Right renal cortex interstitium (tissue), 3 donors: ENCODE measurements at places on chromosomes 13 and 19. TPM values are rescaled to one million over a fixed set of nuclear protein-coding genes. Genes with fewer than 3 reads are reported as not detected.

DNA sequence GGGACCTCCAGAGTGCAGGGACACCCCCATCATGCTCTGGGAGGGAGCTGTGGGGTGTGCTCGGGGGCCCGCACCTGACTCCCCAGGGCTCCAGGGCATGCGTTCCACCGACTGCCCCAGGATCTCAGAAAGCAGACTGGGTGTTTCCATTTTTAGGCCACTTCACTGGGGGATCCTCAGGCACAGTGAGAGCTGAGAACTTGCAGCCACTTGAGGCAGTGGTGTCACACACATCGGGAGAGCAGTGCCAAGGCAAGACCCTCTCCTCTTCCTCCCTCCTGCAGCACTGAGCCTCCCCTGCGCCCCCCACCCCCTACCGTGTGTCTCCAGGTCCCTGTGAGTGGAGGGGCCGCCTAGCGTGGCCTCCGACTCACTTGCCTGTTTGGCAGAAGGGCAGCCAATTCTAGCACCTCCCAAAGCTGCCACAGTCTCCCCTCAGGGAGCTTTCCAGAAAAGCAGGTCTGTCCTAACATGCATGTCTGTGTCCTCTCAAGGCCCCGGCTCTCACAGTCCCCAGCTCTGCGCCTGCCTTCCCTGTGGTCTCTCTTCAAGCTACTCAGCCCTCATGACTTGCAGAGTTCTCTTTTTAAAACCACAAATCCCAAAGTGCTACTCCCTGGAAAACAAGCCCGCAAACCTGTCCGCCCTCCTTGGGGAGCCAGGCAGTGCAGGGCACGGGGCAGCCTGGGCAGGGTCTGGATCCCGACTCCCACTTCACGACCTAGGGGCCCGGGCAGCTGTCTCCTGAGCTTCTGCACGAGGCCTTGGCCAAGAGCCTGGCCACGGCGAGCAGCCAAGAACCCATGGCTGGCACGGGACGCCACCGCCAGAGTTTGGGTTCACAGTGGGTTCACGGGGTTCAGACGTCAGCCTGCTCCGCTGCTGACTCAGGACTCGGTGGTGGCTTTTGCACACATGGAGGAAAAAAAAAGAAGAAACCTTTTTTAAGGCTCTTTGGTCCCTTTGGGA is 94.1 kb downstream of the STK24 start:
- no peak for DNase-seq

GRCh38 chr13:72523049-72523448 is 204.4 kb downstream of the MZT1 start:
- DNase-seq, result no peak

- no peak for DNase-seq
Measured at GRCh38 chr19:39410017-39410830, 2.2 kb upstream of the PLEKHG2 start.

The TRPM4 gene
- 25.4 TPM for polyA plus RNA-seq

DNA sequence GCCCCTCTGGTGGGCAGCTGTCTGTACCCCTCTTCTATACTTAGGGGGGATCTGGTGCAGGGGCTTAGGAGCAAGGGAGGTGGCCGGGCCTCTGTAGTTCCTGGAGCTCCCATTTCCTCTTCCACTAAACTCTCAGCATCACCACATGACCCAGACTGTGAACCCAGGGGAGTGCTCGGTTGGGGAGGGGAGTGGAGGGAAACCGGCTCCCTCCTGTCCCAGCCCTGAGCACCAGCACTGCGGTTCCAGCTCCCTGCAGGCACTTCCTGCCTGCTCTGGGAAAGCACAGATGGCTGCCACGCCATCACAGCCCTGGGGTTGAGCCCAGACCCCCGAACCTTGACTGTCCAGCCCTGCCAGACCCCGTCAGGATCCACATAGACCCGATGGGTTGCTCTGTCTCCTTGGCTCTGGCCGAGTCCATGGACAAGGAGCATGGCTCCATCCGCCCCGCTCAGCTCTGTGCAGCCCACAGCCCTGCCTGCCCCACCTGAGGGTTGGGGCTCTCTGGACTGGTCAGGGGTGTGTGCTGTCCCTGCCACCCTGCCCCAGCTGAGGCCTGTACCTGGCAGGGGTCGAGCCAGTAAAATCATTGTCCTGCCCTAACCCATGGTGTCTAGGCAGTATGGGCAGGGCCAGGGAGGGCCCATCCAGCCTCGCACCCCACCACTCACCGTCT is 36.0 kb upstream of the SLC7A10 start:
- no peak for DNase-seq

- DNase-seq, result no peak
Measured at GRCh38 chr19:6103217-6103644, 7.1 kb downstream of the RFX2 start.

The KIR3DL1 gene
- not detected for polyA plus RNA-seq

The THSD1 gene
- polyA plus RNA-seq, result 7.8 TPM

The SPACA4 gene
- polyA plus RNA-seq, result not detected

GRCh38 chr13:61339054-61339621 is 76.5 kb downstream of the PCDH20 start:
- DNase-seq, result no peak

The PDX1 gene
- not detected for polyA plus RNA-seq

DNA sequence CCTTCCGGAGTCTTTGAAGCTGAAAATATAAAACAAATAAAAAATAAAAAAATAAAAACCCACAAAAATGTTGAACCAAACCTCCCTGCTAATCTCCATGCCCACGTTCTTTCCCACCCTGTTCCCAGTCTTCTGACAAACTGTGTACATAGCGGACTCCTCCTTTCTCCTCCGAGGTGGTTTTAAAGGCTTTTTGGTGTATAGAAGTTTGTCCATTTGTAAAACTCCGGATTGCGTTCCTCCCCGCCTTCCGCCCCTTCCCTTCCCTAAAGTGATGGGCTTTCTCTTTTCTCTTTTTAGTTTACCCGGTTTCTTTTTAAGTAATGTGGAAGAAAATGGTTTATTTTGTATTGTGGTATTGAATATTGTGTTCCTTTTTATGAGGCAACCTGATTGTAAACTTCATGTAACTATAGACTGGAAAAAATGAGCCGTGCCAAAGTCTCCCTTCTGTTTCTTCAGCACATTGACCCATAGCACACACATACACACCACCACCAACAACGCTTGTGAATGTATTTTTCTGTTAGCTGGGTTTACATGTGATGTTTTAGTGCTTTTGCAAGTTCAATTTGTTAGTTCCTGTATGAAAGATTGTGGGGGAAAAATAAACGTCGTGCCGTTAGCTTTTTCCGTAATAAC is 4.4 kb downstream of the ZIC2 start:
- no peak for DNase-seq

DNA sequence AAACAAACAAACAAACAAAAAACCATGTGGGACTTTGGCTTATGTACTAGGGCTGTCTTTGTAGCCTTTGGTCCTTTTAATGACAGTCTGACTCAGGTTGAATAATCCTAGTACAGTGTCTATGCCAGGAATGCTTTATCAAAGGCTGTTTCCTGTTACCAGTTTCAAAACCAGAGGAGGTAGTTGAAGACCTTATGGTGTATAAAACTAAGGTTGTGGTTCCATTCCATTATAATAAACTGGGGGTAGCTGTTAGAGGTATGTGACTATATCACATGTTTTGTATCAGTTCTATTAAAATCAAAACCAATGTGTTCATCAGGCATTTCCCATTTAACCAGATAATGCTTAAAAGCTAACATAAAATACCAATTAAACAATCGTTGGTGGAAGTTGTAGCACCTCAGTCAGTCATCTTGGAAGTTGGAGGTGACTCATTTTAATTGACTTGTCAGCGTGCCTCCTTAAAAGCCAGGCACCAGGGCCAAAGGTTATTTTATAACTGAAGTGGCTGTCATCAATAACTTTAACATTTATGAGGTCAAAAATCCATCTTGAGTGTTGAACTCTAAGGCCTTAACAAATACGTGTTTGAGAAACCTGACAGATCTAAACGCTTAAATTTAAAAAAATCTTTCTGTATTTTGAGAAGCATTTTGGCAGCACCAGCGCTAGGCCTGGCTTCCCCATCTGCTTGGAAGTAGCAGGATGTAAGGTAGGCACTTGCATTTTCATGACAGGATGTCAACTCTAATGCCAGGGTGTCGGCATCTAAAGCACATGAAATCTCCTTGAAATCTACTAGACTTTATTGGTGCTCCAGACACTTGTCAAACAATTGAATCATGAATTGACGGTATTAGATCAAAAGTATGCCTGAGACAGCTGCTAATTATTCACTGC is 162.5 kb downstream of the LMO7 start:
- no peak for DNase-seq
